ENCODE measurements at places on chromosomes 2 and 18.

DNA sequence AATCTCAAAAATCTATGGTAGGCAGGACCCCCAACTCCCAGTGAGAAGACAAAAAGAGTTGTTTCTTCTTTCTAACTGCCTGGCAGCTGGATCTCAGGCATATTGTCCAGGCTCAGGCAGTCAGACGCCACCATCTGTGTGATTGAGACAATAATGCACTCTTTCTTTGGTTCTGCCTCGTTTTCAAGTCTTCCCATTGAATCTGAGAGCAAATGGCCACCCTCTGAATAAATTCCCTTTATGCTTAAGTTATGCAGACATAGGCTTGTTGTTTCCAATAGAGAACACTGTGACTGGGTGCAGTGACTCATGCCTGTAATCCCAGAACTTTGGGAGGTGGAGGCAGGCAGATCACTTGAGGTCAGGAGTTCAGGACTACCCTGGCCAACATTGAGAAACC, 15.3 kb upstream of the CD207 start:
- no peak for DNase-seq

DNA sequence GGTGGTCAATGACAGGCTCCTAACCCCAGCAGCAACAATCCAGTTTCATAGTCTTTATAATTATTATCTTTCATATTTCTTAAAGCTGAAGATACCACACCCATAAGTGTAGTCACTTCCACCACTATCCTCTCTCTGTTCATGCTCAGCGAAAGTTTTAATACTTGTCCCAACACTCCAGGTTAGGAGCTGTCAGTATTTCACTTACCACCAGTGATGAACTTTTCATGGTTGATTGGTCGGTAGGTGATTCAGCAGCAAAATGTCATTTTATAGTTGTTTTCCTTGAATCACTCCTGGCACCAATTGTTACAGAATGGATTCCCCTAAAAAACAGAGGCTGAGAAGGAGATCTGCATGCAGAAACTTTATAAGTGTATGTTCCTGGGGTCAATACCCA, 324.9 kb downstream of the CCDC85A start:
- DNase-seq, result no peak

DNA sequence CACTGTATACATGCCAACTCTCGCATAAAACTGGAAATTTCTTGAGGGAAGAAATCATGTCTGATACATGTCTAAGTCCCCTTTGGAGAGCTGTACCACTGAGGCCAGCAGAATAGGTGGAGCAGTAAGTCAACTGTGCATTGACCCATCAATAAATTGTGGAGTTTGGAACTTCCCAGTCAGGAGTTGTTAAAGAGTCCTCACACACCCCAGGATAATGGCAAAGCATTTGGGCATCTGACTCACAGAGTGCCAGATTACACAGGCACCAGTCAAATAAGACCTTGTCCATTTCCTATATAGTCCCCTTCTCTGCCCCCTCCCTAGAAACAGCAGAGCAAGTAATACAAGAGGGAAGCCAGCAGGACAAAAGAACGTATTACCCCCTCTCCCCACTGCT, 10.4 kb downstream of the VSNL1 start:
- DNase-seq, result no peak

GRCh38 chr2:65436824-65437221, 4.4 kb upstream of the SPRED2 start:
- DNase-seq, result peak; percentile 65

- DNase-seq, result no peak
Measured at GRCh38 chr2:38423763-38424162, 46.7 kb upstream of the ATL2 start.

DNA sequence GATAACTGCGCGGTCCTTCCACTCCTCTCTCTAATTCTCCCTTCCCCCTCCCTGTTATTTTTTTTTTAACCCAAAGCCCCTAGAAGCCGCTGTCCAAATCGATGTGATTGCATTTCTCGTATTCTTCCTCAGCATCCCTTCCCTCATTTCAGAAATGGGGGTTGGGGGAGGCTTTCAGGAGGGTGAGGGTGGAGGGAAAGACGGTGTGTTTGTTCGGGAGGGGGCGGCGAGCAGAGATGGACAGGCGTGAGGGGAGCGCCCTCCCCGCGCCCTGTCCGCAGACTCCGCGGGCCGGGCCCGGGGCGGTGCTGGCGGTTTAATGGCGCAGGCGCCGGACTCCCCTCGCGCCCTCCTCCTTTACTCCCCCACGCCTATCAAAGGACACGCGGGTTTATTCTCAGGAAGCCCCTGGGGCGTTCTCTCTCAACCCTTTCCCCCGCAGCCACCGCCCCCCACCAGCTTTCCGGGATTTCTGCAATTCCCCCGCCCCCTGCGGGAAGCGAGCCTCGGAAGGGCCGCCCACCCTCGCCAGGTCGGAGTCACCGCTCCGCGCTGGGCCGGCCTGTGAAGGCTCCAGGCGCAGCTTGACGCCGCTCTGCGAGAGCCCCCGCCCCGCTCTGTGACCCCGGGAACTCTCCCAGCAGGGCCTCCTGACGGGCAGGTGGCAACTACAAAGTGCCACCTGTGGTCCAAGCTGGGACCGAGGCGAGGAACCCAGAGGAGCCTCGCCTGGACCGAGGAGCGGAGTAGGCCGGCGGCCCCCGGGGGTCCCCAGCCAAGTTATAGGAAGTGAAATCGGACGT, 981 bp downstream of the ST8SIA3 start:
- peak; percentile 85 for DNase-seq

DNA sequence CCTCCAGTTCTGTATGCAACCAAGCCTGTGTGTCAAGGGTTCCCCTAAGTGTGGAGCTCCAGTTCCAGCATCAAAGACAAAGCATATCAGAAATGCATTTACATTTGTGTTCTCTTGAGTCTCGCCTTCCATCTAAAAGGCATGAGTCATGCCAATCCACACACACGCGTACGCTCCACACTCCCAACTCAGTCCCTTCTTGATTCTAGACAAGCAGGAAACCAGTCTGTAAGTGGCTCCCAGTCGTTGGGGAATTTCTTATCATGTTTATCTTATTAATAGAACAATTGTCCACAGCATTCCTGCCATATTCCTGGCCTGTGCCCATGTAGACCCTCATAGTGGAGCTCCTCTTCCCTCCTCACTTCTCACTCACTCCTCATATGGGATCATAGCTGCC, 86.4 kb upstream of the SLC35G4 start:
- no peak for DNase-seq

- peak; percentile 71 for DNase-seq
Measured at GRCh38 chr2:237744613-237745249, 53.8 kb upstream of the RBM44 start.

DNA sequence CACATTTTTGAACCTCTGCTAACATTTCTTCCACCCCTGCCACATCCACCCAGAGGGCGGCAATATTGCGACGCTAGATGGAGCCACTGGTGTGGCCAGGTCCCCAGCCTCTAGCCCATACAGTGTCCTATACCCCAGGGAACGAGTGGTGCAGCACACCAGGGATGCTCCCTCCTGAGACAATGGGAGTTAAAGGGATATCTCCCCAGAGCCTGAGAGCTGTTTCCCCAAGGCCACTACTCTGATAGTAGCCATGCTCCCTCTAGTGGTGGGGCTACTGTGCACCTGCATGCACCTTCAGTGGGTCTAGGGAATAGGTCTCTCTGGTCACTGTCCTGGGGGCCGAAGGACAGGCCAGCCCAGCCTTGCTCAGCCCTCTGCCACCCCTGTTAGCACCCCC, 336.4 kb upstream of the FSHR start:
- DNase-seq, result peak; percentile 71

- no peak for DNase-seq
Measured at GRCh38 chr18:37844209-37844970, 278.8 kb upstream of the CELF4 start.

DNA sequence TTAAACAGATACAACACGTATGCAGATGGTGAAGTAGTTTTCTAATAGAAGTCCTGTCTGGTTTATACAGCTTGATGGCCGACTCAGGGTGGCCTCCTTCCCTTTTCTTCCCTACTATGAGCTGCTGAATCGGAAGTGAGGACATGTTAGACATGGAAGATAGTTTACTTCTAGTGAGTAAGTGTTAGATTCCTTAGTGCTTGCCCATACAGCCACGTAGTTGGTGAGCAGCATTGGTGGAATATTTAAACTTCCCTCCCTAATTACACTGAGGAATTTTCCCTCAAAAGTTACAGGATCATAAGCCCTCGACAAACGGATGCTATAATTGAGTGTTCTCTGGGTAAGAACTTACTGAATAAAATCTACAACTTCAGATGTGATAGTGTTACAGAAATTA, 52.1 kb downstream of the RHBDD1 start:
- no peak for DNase-seq

DNA sequence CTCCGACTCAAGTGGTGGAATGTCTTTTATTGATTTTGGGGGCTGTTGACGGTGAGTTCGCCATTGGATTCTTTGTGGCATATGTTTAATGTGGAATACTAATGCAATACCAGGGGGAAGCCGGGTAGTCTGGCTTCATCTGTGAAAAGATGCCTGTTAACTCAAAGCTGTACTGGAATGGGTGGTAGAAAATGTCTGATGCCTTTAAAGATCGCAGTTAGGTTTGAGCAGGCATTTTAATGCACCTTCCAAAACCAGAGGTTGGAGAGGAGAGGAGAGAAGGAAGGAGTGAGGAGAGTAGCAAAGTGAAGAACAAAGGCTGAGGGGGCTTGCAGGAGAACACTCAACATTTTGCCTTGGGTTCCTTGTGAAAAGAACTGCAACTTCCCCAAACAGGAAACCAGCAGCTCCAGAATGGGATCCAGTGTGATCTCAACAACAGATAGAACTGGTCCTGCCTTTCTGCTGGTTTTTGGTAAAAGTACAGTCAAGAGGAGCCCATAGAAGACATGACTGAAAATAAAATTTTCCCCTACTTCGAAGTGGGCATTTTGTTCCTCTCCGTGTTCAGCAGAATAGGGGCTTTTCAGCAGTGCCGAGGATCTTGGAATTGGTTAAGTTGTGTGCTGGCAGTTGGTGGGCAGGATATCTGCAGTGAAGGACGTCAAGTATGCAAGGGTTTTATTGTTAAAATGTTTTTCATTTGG, 1.5 kb downstream of the ZNF532 start:
- DNase-seq, result no peak

DNA sequence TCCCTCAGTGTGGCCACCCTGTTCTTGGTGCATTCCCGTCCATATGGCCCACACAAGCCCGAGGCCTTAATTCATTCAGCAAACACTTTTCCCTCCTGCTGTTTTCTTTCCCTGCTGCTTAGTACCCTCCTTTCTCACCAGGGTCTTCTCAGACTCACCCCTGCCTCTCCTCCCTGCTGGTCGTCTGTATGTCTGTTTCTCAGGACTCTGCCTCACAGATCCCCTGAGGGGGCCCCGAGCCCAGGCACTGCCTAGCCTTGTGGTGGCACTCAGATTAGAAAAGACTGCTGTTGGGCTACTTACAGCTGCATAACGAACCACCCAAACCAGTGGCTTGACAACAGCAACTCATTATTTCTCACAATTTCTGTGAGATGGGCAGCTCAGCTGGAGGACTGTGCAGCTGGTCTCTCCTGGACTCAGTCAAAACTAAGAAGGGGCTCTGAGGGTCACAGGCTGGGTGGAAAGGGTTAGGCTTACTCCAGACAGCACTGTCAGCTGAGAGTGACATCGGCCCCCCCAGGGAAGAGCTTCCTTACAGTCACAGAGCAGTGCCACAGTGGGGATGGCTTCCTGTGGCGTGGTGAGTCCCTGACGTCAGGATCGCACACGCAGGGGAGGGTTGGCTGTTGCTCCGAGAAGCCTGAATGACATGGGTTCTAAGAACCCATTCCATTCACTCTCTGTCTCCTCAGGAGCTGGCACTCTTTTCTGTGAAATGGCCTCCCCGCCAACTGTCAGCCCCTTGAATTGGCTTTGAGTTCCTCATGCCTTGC, 139.0 kb downstream of the UXS1 start:
- DNase-seq, result no peak

GRCh38 chr2:240407090-240407489, 28.4 kb upstream of the GPC1 start:
- DNase-seq, result no peak

GRCh38 chr2:177543007-177543760, 150.6 kb downstream of the AGPS start:
- DNase-seq, result no peak

GRCh38 chr2:64613276-64613675, 40.4 kb downstream of the SERTAD2 start:
- no peak for DNase-seq

- no peak for DNase-seq
Measured at GRCh38 chr2:76921006-76921405, 601.2 kb downstream of the LRRTM4 start.

DNA sequence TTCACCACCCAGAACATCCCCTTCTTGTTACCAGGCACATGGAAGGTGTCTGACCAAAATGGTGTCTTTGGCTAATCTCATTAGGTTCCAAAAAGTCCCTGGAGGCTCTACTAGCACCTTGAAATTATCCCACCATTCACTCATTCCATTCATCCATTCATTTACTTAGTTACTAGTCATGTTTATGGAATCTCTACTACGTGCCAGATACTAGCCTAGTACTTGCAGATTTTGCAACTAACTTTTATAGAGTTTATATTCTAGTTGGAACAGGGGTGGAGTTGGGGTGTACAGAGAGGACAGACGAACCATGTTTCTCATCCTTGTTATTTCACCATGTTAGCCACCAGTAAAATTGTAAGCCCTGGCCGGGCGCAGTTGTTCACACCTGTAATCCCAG, 4.0 kb upstream of the NOP58 start:
- DNase-seq, result no peak

DNA sequence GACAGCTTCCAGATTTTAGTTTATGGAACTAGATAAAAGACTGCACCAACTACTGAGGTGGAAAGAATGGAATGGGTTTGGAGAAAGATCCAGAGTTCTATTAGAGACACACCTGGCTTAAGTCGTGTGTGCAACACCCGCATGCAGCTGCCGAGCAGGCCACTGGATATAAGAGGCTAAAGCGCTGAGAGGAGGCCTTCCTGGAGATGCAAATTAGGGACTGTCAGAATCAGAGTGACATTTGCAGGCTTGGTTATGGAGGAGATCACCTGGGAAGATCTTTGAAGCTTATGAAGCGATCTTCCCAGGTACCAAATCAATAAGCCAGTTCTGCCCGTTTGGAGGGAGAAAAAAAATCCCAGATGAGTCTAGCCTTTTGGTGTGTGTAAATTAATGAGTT, 30.4 kb upstream of the KLHL29 start:
- DNase-seq, result no peak

DNA sequence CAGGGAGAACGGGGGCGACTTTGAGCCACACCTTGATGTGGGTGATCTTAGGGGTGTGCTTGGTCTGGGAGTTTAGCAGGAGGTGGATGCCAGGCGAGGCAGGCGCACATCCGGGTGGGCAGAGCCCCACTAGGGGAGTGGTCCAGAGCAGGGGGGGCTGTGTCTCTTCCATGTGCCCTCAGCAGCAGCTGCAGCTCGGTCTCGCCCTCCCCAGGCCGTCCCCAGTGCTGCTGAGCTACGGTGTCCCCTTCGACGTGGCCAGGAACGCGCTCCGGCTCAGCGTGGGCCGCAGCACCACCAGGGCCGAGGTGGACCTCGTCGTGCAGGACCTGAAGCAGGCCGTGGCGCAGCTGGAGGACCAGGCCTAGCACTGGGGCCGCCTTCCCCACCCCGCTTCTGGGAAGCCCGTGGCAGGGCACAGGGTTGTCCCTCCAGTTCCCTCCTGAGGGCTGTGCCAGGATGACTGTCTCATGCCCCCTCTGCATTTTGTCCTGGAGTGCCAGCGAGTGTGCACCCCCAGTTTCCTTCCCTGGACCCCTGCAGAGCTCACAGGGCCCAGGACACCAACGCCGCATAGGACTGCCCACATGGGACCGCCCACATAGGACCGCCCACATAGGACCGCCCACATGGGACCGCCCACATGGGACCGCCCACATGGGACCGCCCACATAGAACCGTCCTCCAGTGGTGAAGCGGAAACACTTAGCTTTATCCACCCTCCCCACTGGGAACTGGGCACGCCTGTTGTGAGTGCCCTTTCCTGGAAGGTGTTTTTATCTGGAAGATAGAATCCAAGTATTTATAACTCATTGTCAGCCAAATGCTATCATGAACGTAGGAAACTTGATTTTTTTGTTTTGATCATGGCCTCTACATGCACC, 1.9 kb upstream of the ESPNL start:
- DNase-seq, result peak; percentile 53

Data from neural progenitor cell (in vitro differentiated cells).